ENCODE measurements at places on chromosomes 2 and 18. TPM values are rescaled to one million over a fixed set of nuclear protein-coding genes. Genes with fewer than 3 reads are reported as not detected.
A peak's percentile ranks its signal among the peaks of the same experiment; 100 is the strongest.

DNA sequence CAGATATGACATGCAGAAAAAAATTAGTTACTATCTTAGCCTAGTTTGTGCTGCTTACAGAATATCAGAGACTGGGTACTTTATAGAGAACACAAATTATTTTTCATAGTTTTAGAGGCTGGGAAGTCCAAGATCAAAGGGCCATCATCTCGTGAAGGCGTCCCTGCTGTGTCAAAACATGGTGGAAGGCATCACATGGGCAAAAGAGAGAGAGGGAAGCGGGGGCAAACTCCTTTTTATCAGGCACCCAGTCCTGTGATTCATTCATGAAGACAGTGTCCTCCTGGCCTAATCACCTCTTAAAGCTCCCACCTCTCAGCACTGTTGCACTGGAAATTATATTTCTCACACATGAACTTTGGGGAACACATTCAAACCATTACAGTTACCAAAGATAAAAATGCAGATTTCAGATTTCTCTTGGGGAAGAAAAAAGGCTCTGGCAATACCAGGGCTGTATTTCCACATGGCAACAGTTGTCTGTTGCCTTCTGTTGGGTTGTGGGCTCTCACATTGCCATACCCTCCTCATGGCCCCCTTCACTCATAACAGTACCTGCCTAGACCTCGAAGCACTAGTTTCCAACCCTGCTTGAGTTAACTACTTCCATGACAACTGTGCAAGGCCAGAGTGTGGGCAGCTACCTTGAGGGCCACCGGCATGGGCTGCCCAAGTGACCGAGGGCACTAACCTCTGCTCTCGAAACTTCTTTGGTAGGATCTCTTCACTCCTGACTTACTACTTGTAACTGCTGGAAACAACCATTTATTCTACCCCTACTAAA, 2.7 kb upstream of the ACTR3 start:
- DNase-seq, result no peak

DNA sequence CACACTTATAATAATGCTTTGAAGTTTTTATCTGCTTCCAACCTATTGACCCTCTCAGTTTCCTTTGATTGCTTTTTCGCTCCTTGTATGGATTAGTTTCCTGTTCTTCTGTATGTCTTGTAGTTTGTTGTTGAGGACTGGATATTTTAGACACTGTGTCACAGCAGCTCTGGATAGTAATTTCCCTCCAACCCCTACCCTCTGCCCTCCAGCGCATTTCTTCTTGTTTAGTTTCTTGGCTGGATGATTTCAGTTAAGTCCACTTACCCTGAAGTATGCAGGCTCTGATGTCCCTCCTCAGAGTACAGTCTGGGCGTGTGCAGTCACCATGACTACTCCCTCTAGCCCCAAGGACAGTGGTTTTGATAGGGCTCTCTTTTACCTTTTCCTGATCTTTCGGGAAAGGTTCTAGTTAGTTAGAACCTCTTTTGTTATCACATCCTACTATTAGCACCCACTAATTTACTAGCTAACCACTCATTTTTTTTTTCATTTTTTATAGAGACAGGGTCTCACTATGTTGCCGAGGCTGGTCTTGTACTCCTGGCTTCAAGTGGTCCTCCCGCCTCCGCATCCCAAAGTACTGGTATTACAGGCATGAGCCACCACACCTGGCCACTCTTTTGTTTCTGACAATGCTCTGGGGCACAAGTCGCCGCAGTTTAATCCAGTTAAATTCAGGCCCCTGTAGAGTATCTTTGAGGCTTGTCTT, 16.3 kb upstream of the LYG1 start:
- DNase-seq, result no peak

DNA sequence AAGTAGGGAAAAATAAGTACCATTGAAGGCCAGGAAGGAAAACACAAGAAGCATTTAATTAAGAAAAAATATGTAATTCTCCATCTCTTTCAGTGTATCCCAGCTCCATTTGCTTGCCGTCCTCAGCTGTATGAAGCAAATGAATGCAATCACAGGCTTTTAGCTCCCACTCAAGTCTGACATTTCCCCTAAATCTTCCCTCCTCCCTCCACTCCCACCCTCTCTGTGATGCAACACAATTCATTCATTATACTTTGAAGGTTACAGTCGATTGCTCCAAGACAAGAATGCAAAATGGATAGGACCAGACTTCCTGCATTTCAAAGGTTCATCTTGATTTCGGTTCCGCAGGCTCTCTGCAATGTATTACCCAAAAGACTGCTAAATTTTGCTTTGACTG, 172.7 kb upstream of the SERPINE2 start:
- no peak for DNase-seq

- DNase-seq, result no peak
These were observed 258.1 kb downstream of the ALK start for GRCh38 chr2:29663268-29663667.

GRCh38 chr2:84830095-84830494, 50.8 kb downstream of the TRABD2A start:
- no peak for DNase-seq

DNA sequence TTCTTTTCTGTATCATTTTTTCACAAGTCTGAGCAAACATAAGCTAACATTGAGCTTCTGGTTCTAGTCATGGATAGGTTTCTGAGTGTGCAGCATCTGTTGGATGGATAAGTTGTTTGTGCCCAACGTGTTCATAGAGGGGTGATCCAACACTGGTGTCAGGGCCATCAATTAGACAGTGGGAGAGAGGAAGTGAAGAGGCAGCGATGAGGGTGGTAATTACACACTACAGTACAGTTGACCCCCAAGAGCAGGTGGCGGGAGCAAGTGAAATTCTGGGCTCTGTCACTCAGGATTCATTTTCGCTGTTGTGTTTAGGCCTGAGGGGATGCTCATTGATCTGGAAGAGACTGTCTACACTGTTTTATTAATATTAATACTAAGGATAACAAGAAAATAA, 180.0 kb upstream of the CXCR4 start:
- no peak for DNase-seq

DNA sequence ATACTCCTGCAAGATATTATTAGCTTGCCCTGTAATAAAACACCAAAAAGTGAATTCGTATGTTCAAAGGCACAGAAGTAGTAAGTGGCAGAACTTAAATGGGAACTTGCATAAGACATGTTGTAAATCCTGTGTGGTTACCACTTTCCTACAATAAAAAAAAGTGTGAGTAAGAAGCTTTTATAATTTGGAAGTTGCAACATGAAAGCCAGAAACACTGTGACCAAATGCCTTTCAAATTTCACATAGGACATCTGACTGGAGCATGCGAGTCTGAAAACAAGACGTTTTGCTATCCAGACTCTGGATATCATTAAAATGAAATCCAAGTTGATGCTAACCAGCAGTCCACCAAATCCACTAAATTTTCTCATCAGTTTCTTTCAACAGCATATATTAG, 886.2 kb upstream of the NRXN1 start:
- no peak for DNase-seq

GRCh38 chr18:275486-275885, 7.6 kb upstream of the THOC1 start:
- no peak for DNase-seq

GRCh38 chr18:5238371-5238976, 41.4 kb upstream of the AKAIN1 start:
- DNase-seq, result peak; percentile 61

DNA sequence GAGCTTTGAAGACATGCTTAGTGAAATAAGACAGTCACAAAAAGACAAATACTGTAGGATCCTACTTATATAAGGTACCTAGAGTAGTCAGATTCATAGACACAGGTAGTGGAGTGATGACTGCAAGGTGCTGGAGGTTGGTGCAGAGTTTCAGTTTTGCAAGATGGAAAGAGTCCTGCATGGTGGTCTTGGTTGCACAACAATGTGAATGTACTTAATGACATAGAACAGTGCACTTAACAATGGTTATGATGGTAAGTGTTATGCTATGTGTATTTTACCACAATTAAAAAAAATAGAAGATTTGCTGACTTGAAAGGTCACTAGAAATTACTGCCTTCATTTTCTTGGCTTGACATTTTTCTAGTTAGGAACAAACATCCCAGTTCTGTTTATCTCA, 9.5 kb downstream of the CERS6 start:
- DNase-seq, result no peak

GRCh38 chr2:129906139-129906860, 73.2 kb upstream of the RAB6C start:
- DNase-seq, result no peak

- no peak for DNase-seq
These were observed 230.9 kb downstream of the LOXHD1 start for GRCh38 chr18:46426021-46426678.

DNA sequence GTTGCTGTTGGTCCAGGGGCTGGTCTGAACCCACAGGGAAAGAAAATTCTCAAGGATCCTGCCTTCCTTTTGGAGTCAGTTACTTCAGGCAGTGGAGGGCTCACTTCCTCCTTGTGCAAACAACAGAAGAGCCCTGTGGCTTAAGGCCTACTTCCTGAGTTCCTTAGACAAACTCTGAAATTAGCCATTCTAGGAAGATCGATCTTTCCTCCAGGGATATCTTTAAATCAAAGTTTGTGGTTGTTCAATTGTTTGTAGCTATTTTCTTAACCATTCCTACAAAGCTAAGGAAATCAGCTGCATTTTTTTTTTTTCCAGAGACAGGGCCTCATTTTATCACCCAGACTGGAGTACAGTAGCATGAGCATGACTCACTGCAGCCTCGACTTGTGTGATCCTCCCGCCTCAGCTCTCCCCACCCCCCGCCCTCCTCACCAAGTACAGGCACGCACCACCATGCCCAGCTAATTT, 156.0 kb downstream of the TANC1 start:
- DNase-seq, result no peak

DNA sequence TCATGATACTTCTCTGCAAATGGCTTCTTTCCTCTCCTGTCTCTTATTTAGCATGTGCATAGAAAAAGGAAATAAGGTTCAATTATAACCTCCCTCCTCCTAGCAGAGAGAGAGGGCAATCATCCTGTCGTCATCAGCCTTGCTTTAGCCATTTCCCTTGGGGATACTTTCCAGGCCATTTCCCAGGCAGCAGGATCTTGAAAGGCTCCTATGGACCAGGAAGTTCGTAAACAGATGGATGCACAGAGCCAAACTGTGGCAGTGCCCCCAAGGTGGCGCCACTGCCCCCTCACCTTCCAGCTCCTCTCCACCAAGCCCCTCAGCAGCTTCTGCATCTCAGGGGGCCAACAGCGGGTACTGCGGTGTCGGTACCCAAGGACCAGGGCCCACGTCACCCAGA, 157.4 kb downstream of the DTNA start:
- no peak for DNase-seq

DNA sequence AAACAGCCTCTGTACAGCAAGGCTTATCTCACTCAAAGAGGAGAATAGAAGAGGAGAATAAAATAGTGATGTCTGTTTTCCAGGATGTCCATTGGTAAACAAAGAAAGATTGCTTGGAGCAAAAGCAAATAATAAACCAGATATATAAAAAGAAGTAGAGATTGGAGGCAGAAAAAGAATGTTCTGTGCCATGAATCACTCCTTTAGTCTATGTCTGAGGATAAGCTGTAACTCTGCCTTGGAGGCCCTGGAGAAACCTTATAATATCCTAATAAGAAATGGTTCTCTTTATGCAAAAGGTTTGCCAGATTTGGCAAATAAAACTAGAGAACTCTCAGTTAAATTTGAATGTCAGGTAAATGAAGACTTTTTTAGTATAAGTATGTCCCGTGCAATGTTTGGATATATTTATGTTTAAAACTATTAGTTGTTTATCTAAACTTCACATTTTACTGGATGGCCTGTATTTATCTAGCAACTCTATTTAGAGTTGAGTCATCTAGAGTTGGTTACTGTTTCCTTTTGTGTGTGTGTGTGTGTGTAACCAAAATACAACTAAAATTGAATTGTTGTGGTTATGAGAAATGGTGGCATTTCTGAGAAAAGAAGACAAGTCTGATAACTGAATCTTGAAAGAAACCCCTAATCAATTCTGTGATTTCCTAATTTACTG, 510.3 kb upstream of the SETBP1 start:
- DNase-seq, result no peak

The EIPR1 gene
- 10.2 TPM for total RNA-seq

The COL3A1 gene
- 72.7 TPM for total RNA-seq

The CABLES1 gene
- total RNA-seq, result 3.1 TPM

The SNORC gene
- total RNA-seq, result 0.46 TPM

The RMDN2 gene
- total RNA-seq, result 5.8 TPM

The CENPA gene
- 0.65 TPM for total RNA-seq

The REG1B gene
- not detected for total RNA-seq

The GKN2 gene
- total RNA-seq, result not detected

The C2orf66 gene
- total RNA-seq, result not detected
